CD4-positive, alpha-beta T cell treated with Interleukin-6 for 4 hours (primary cell): ENCODE measurements at places on chromosomes 1 and 21.

GRCh38 chr1:4366091-4366490 is 288.3 kb upstream of the AJAP1 start:
- no peak for DNase-seq

GRCh38 chr1:107378426-107378825 is 237.6 kb downstream of the NTNG1 start:
- no peak for DNase-seq

GRCh38 chr1:30512914-30513265 is 210.5 kb downstream of the MATN1 start:
- no peak for DNase-seq

GRCh38 chr1:32963746-32964460 is 706 bp downstream of the RNF19B start:
- peak; percentile 67 for DNase-seq

DNA sequence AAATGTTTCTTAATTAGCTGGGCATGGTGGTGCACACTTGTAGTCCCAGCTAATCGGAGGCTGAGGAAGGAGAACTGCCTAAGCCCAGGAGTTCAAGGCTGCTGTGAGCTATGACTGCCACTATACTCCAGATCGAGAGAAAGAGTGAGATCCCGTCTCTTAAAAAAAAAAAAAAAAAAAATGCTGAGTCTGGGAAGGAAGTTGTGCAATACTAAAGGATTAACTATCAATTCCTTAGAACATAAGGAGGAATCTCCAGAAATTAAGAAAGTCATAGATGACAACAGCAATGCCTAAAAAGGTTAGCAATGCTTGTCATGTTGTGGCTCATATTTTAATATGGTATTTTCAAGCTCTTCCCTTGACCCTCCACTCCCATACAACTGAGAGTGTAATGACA is 5.3 kb downstream of the LUZP1 start:
- DNase-seq: no peak

DNA sequence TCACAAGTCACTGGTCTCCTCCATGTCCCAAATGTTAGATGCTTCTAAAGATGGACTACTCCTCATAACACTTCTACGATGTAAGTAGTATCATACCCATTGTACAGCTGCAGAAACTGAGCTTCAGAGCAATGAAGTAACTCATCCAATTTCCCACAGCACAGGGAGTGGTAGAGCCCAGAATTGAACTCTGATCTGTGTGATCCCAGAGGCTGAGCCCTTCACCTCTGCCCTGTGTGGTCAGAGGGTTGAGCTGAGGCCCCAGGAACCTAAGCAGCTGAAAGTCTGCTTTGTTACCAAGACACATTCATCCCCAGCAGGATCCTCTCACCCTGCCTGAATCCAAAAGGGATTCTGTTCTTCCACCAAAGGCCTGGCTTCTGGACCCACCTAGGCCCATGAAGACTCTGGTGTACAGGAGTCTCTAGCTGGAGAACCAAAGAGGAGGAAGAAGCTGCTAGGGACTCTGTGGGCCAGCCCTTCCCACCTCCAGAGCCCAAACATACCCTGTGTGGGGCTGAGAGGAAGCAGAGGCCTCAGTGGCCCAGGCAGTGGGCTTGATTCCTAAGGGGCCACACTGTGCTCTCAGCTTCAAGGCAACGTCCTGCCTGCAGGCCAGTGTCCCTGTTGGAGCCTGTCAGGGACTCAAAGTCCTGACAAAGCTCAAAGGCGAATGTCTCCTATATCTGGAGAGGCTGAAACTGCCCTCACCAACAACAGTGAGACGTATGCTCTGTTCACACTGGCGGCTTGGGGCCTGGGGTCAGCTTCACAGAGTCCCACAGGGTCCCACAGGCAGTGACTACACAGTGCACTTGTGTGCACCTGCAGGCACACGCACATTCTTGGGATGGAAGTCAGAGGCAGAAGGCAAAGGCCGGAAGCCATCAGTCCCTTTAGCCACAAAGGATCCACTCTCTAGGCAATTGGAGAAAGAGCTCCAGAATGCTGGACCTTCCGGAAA is 40.4 kb upstream of the SLC30A1 start:
- no peak for DNase-seq

- no peak for DNase-seq
These were observed 97.6 kb downstream of the NAV1 start for GRCh38 chr1:201636510-201636971.

DNA sequence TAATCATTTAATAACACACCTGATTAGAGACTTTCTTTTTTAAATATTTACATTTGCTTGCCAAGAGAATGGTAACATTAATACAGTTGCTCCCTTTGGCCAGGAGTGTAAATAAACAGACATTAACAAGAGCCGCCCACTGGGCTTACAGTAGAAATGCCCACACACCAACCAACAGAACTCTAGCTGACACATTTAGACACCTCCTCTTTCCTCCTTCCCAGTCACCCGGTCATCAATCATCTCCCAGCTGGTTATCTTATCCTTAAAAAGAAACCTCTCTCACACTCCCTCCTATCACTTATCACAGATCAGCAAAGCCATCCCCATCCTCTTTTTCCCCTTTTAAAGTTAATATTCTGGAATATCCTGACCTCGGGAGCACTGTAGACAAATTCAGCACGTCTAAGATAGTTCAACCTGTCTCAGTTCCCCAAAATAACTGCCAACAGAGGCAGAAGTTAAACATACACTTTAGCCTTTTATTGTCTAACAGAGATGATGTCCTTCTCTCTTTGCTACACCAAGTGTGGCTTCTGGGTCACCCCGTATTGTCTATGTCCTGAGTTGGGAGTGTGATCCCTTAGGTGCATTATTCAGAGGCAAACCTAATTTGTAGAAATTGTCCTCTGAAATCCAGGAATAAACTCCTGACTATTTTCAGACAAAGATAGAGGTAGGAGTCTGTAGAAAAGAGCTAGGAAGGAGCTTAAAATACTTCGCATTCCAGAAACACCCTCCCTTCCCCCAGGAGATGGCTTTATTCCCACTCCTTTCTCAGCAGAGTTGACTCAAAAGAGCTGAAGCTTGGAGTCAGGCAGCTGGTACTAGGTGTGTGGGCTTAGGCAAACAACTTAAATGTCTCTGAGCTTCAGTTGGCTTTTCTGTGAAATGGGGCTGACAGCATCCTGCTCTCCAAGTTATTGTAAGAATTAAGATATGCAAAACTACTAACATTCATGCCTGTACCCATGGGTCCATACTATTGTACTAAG is 8.8 kb downstream of the MYCL start:
- DNase-seq: no peak

DNA sequence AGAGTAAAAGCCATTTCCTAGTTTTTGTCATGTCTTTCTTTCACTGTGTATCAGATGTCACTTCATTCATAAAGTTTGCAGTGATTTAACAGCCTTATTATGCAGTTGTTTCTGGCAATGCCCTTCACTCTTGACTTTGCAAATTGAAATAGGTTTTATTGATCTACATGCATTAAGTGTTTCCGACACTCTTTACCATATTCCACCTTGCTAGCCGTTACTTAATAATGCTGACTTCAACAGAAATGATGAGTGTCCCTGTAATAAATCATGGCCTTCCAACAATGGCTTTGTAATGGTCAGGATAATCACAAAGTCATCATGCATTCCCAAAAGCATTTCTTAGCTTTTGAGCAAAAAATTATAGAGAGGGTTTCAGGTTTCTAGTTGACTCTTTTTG is 236.8 kb upstream of the FMN2 start:
- DNase-seq: no peak

GRCh38 chr21:36654796-36655325 is 44.1 kb upstream of the SIM2 start:
- DNase-seq: no peak

DNA sequence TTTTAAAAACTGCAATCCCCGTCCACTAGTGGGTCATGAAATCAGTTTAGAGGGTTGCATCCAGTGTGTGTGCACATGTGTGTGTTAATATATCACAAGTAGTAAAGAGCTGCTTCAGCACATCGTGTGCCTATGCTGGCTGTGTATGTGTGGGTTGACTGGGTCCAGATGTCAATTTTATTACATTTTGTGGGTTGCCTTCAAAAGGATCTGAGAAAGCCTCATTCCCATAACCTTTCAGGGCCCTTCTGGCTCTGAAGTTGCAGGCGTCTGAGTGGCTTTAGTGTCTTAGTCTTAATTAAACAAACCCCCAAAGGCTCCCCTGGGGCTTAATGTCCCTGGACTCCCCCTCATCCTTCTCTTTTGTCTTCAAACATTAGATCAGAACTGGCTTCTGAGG is 19.8 kb downstream of the PLA2G2D start:
- no peak for DNase-seq

DNA sequence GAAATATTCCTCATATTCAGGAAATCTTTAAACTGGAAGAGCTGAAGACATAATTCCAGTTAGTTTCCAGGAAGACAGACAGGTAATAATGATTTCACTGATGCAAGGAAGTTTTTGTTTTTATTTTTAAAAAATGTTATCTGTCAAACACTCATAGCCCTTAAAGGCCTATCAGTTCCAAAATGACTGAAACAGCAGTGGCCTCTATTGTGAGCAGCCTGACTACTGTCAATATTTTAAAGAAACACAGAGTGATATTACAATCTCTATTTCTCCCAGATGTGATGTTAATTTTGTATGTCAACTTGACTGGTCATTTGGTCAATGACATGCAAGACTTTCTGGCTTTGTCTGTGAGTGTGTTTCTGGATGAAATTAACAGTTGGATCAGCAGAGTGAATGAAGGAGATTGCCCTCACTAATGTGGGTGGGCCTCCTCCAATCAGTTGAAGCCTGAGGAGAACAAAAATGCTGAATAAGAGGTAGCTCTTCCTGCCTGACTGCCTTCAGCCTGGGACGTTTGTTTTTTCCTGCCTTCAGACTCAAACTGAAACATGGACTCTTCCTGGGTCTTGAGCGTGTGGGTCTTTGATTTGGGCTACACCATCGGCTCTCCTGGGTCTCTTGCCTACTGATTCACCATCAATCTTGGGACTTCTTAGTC is 31.3 kb upstream of the SLC30A10 start:
- DNase-seq: no peak

DNA sequence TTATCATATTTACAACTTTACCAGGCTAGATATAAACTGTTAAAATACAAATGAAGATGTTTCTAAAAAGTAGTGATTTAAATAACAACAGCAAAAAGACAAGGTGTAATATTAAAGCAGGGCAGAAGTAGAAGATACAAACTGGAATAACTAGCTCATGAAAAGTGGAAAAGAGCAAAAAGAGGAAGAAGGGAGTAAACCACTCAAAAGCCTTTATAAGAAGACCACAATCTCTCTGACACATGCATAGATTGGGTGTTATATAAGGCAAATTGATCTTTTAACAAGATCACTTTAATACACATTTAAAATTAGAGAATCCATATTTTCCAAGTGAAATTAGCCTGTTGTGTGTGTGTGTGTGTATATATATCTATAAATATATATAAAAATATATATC is 5.0 kb downstream of the DENND1B start:
- no peak for DNase-seq

GRCh38 chr1:117669572-117669971 is 63.7 kb downstream of the TENT5C start:
- DNase-seq: no peak

DNA sequence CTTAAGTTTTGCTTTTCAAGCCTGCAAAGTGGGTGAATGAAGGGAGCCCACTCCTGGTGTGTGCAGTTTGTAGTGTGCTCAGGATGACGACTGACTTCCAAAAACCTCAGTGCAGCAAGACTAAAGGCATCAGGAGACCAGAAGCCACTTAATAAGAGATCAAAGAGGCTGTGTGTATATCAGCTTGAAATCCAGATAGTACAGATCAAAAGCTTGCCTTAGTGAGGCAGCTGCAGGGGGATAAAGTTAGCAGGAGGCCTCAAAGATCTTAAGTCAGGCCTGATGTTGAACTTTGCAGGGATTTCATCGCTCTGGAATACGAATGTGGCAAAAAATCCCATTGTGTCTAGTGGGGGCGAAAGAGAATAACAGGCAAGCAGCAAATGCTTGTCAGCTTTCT is 99.8 kb downstream of the PATJ start:
- DNase-seq: no peak

- DNase-seq: no peak
These were observed 99.0 kb downstream of the ZZZ3 start for GRCh38 chr1:77583483-77583882.

DNA sequence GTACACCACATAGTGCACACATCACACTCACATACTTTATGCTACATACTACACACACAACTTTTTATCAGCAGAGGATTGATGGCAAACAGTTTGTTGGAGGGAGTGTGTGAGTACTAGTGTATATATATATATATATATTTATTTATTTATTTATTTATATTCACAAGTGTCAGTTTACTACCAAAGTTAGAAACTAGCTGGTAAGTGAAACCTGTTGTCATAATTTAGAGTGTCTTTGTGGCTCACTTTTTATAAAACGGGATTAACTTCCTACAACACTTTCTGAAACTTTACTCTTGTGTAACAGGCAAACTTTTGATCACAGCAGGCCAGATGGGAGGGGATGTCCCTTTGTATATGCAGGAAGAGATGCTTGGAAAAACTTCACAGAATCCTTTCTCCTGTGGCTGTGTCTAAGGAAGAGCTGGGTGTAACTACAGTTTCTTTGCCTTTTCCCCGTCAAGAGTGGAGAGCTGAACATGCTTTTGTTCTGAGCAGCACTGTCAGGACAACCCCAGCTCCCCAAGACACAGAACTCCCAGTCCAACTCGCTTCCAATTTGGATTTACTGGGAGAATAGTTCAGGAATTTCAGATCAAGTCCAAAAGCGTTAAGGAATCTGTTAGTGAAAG is 1.9 kb upstream of the SAMD13 start:
- DNase-seq: no peak

DNA sequence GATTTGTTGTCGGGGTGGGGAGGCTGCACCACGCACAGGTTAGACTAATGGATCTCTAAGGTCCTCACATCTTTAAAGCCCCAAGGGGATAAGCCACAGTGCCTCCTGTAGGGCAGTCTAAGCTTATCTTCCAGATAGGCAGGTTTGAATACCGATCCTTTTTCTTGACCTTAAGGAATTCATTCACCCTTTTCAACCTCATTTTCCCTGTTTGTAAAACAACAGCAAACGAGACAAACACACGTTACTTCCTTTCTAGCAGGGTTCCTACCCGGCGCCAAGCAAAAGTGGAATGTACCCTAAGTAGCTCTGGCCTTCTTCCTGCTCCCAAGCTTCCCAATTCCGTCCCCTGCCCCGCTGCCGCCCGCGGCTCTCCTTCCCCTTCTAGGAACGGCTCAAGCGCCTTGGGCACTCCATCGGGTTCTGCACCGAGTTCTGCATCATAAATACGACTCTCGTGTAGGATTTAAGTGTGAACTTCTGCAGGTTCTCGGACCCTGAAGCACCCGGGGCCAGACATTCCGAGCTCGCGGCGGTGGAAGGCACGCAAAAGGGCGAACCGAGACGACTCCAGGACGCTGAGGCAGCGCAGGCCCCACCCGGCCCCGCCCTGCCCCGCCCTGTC is 548 bp upstream of the CDC20 start:
- DNase-seq: peak; percentile 17

GRCh38 chr1:31485166-31485565 is 72.2 kb downstream of the SERINC2 start:
- DNase-seq: no peak
